ENCODE measurements at places on chromosomes 7 and 10. TPM values are rescaled to one million over a fixed set of nuclear protein-coding genes. Genes with fewer than 3 reads are reported as not detected.

DNA sequence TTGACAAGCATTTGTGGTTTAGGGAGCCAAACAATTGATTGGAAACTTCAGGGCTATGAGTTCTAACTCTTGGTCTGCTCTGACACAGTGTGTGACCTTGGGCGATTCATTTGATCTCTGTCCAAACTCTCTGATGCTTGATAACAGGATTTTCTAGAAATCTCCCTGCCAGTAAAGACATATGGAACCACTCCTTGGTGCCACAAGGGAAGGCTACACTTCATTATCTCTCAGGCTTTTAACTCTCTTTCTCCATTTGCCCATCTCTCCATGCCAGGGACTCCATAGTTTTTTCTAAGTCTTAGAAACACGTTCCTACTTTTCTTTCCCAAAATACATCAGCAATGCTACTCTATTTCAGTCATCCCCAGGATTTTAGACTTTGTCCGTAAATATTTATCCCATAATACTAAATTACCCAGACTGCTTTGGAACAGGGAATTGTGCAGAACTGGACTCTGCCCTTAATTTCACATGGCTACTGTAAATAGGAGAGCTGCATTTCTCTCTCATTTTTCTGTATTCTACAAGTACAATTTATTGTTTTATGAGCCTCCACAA is 488.2 kb downstream of the SUGCT start:
- no peak for DNase-seq

SPDYE6 gene
- 0.08 TPM for polyA plus RNA-seq

DNA sequence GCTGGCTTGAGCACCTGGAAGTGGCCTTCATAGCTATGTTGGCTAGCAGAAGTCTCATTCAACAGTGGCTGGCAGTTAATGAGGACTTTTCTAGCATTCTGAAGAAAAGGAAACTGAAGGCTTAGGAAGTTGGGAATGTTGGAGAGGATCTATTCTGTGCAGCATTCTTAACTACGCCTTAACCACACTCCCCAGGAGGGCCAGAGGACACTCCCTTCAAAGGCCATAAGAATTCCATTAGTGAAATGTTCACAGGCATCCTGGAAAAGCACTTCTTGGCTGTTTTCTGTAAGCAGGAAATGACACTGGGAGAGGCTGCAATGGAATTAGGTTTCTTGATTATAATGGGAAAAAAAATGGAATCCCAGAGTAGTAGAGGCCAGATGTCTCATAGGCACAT is 188.9 kb downstream of the ARHGAP12 start:
- DNase-seq: no peak

DNA sequence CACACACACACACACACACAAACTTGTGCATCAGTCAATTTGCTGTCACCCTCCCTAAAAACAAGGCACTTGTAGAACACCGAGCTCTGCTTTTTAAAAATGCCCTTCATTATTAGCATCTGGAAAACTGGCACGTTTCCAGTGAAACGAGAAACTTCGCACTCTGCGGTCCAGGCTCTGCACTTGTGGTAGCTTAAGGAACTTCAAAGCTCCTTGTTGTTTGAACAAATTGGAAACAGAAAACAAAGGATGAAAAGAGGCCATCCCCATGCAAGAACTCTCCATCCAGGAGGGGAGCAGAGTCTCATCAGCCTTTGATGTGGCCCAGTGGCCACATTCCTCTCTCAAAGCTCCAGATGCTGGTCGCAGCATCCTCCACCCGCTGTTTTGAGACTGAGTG is 105.1 kb downstream of the C10orf90 start:
- no peak for DNase-seq

MBLAC1 gene
- polyA plus RNA-seq: 2.7 TPM

GRCh38 chr10:31299119-31299518 is 19.9 kb upstream of the ZEB1 start:
- DNase-seq: no peak

ACSM6 gene
- not detected for polyA plus RNA-seq

ANKRD2 gene
- polyA plus RNA-seq: 1,117 TPM

- no peak for DNase-seq
Measured at GRCh38 chr7:78164459-78164858, 365.9 kb downstream of the PHTF2 start.

DNA sequence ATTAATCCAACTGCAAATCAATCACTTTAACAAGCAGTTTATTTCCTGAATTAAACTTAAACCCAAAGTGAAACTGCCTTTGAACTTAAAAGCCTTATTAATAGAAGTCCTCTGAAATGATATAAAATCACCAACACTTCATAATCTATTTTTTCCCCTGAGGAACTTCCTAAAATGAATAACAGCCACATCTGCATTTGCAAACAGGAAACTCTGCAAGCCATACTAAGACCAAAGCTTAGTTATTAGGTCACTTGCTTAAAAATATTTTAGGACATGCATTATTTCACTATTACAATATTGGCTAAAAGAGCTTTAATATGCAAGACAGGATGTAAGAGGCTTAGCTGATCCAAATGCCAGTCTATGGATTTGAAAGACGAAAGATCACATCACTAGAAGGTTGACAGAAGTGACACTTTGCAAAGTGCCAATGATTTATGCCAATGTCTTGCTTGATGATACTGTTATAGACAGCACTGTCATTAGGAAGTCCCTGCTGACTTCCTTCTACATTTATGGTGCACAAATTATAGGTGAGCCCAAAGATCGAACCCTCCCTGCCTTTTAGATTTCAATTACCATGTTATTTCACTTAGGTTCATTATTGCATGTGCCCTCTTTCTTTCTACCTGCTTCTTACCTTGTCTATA is 99.9 kb upstream of the SKAP2 start:
- DNase-seq: no peak

- DNase-seq: no peak
Measured at GRCh38 chr10:80894311-80894791, 356.6 kb downstream of the SH2D4B start.

GRCh38 chr7:66921396-66921917 is 432 bp downstream of the TMEM248 start:
- peak; percentile 61 for DNase-seq

GRCh38 chr7:105399043-105399725 is 10.5 kb upstream of the SRPK2 start:
- DNase-seq: no peak

ADCY1 gene
- 1.6 TPM for polyA plus RNA-seq

GRCh38 chr7:11376529-11376928 is 402.9 kb downstream of the PHF14 start:
- no peak for DNase-seq

- no peak for DNase-seq
Measured at GRCh38 chr7:115060095-115060870, 138.4 kb downstream of the MDFIC start.

CAMK1D gene
- polyA plus RNA-seq: 0.47 TPM

UPK3B gene
- polyA plus RNA-seq: 0.12 TPM

DNA sequence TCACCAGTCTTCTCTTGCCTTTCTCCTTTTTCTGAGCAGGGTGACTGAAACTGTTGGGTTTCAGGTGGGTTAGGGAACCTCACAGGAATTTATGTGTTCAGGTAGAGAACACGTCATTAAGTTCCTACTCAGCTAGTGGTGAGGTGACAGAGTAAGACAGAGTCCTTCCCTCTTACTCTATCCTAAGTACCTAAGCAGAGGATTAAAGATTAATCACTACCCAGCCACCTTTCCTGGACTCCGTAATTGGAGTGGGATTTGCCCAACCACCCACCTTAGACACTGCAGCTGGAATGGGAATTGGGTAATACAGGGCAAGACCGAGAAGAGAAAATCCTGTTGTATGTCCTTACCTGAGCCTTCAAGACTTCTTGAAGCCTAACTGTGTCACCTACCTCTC is 158.1 kb downstream of the LRRC4 start:
- no peak for DNase-seq

- no peak for DNase-seq
Measured at GRCh38 chr10:106960812-106961211, 203.7 kb downstream of the SORCS1 start.

AKR1C2 gene
- polyA plus RNA-seq: 2,054 TPM

- DNase-seq: no peak
Measured at GRCh38 chr10:110643035-110643652, 992 bp upstream of the RBM20 start.

DNA sequence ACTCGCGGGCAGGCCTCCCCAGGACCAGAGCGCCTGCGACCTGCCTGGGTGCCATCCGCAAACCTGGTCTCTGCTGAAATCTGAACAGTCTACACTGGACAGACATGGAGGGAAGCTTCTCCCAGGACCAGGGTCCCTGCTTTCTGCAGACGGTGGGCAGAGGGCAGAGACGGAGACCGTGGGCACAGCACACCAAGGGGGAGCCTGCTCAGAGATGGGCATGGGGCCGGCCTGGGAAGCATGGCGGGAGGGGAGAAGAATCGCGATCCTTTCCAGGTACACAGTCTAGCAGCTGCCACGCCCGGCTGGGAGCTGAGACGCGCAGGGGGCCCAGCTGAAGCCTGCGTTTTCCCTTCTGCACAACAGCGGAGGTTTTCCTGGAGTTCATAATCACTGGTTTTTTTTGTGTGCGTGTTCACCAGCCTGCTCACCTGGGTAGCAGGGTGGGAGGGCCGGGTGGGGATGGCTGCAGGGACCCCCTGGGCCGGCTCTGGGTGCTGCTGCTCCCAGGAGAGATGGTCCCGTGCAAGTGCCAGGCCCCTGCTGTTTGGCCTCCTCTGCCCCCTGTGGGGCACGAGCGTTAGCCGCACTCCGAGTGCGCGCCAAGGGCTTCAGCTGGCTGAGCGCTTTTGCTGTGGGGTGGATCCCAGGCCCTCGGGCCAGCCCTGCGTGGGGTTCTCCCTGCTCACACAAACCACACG is 448.8 kb downstream of the DNAJB6 start:
- no peak for DNase-seq

CPA2 gene
- not detected for polyA plus RNA-seq

LIPK gene
- polyA plus RNA-seq: not detected

HYAL4 gene
- not detected for polyA plus RNA-seq

DNA sequence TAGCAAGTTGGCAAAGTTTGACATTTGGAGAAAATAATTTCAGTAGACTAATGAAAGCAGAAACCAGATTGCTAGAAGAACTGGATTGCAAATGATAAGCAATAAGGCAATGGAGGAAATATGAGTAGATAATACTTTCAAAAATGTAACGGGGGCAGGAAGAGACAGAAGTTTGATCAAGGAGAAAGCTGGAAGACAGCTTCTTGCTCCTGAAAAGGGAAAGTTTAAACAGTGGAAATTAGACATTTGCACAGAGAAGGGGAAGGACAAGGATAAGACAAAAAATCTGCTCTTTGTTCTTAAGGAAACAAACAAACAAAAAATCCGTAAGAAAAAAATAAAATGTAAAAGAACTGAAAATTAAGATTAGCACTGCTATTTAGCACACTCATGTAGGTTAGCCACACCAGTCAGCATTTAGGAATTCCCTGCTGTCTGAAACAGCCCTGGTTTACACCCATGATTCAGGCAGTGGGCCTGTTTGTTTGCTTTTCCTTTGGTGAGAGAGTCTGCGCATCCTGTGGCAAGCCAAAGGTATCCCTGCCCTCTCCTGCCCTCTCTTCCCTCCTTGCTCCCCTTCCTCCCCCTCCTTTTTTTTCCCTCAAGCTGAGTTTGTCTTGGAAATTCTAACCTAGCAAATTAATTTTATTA is 104.3 kb upstream of the CAV2 start:
- no peak for DNase-seq

DNA sequence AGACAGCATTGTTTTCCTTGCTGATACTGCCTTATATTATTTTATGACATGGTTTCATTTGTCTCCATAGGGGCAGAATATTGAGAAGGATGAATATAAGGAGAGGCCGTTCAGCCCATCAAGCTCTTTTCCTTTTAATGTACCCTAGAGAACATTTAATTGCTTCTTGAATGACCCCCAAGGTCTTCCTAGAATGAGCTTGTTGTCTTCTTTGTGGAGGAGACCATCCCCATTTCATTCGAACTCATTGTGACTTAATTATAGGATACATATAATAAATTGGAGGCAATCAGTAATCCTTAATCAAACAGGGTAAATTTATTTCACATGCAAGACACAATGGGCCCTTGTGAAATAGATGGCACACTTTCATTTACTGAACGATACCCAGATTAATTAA is 231.3 kb downstream of the MDFIC start:
- DNase-seq: no peak

- no peak for DNase-seq
Measured at GRCh38 chr10:13741438-13741837, 154.7 kb downstream of the PRPF18 start.

DNA sequence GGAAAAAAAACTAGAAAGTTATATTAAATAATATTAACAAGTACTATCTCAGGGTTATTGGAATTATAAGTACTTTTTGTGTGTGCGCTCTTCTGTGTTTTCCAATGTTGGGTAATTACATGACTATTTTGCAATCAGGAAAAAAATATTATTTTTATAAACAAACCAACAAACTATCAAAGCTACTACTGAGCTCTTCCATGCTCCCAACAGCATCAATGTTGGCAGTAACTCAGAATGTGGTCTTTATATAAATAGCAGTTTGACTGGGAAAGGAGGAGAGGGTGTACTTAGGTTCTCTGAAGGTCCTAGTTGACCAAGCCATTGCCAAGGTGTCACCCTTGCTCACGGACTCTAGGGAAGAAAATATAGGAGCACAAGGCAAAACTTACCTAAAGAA is 15.0 kb downstream of the MTERF1 start:
- no peak for DNase-seq

GRCh38 chr7:43646603-43647338 is 63.9 kb downstream of the STK17A start:
- no peak for DNase-seq

GRCh38 chr7:115216652-115217051 is 294.8 kb downstream of the MDFIC start:
- DNase-seq: no peak

STEAP1B gene
- 0.24 TPM for polyA plus RNA-seq

DNA sequence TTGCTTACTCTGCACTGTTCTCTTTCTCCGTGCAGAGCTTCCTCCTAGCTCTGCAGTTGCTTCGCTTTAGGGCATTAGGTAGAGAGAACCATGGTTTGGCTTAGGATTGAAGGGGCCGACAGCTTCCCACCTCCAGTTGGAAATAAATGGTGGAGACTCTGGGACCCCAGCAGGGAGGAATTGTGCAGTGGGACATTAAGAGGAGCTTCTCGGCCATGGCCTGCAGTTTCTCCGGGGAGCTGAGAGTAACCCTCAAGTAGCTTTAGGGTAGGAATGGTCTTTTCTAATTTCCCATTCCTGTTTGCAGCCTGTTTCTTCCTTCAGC is 1.2 kb downstream of the SUFU start:
- no peak for DNase-seq

DNA sequence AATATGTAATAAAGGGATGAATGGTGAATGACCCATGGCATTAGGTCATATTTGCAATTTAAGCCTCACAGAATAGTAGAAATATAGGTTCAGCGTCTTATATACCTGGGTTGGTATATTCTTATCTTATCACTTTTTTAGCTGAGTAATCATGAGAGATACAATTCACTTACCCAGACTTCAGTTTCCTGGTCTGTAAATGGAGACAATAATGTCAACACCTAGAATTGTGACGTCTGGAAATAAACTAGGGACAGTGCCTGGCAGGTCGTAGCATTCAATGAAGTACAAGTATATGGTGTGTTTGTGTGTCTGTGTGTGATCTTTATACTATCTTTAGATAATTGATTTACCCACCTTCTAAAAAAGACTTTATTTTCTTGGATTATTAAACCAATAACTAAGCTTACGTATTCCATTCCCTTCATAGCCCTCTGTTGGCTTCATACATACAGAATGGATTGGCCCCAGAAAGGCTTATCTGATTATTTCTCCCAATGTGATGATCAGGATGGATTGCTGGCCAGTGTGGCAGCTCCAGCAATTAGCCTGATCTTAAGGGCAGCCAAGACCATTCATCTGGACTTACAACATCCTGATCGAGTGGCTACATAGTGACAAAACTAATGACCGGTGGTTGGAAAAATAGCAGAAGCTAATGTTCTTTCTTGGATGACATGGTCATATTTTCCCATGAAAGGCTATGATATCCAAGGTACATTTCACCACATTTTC is 121.2 kb upstream of the NPVF start:
- no peak for DNase-seq

- DNase-seq: no peak
Measured at GRCh38 chr7:5514440-5515035, 90.9 kb upstream of the TNRC18 start.

All from psoas muscle (tissue), 8 donors.